ENCODE measurements at places on chromosomes 1 and 21. TPM values are rescaled to one million over a fixed set of nuclear protein-coding genes. Genes with fewer than 3 reads are reported as not detected.

NPPA gene
- not detected for total RNA-seq

AADACL3 gene
- total RNA-seq = not detected

CASZ1 gene
- under 0.01 TPM for total RNA-seq

RHD gene
- total RNA-seq = not detected

CTBS gene
- 11.6 TPM for total RNA-seq

PDPN gene
- 28.7 TPM for total RNA-seq

OR2T33 gene
- not detected for total RNA-seq

SPATA46 gene
- not detected for total RNA-seq

LMX1A gene
- not detected for total RNA-seq

AADACL4 gene
- total RNA-seq = not detected

DNA sequence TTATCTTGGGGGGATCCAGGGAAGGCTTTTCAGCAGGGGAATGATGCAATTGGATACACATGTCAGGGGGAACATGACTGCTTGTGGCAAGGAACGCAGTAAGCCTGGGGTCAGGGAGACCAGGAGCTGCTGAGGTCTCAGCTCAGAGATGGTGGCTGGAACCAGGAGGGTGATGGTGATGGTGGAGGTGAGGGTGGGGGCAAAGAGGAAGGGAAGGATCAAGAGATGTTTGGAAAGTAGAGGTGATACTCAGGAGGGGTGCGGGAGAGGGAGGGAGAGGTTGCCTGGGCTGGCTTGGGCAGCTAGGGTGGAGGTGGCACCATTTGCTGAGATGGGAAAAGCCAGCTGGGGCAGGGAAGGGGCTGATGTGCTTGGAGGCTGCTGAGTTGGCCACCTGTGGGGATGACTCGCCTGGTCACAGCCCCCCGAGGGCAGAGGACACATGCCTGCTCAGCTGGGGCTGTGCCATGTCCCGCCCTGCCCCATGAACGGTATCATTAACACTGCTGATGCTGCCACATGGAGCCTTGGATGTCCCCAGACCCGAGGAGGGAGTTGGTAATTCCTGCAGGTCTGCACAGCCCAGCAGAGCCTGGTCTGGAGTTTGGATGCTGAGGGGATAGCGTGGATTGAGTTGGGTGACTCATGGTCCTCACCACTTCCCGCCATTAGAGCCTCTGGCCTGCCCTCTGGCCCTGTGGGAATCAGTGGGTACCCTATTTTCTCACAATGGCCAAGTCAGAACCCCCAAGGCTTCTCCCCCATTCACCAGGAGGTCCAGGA lies 6.3 kb upstream of the PADI1 start:
- DNase-seq = no peak

- no peak for DNase-seq
Observed at GRCh38 chr1:155574077-155574476, 11.5 kb upstream of the ASH1L start.

GRCh38 chr1:78080767-78081166 lies 35.0 kb downstream of the GIPC2 start:
- DNase-seq = no peak

GRCh38 chr1:59833022-59833421 lies 18.3 kb downstream of the HOOK1 start:
- no peak for DNase-seq

DNA sequence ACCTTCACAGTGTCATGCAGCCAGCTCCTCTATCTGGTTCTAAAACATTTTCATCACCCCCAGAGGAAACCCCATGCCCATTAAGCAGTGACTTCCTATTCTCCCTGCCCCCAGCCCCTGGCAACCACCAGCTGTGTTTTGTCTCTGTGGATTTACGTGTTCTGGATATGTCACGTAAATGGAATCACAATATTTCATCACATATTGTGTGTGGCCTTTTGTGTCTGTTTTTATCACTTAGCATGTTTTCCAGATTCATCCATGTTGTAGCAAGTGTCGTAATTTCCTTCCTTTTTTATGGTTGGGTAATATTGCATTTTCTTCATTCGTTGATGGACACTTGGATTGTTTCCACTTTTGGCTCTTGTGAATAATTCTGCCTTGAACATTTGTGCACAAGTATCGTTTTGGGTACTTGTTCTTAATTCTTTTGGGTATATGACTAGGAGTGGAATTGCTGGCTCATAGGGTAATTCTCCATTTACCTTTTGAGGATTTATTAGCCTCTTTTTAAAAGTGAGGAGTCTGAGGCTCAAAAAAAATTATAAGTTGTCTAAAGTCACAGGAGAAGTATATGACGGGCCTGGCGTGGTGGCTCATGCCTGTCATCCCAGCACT lies 127.0 kb downstream of the MRPS6 start:
- peak; percentile 74 for DNase-seq

- DNase-seq = peak; percentile 16
Observed at GRCh38 chr1:32828341-32828740, 10.9 kb downstream of the S100PBP start.

GRCh38 chr1:184162281-184162680 lies 110.8 kb downstream of the TSEN15 start:
- no peak for DNase-seq

- DNase-seq = no peak
Observed at GRCh38 chr1:65180977-65181376, 33.0 kb downstream of the AK4 start.

DNA sequence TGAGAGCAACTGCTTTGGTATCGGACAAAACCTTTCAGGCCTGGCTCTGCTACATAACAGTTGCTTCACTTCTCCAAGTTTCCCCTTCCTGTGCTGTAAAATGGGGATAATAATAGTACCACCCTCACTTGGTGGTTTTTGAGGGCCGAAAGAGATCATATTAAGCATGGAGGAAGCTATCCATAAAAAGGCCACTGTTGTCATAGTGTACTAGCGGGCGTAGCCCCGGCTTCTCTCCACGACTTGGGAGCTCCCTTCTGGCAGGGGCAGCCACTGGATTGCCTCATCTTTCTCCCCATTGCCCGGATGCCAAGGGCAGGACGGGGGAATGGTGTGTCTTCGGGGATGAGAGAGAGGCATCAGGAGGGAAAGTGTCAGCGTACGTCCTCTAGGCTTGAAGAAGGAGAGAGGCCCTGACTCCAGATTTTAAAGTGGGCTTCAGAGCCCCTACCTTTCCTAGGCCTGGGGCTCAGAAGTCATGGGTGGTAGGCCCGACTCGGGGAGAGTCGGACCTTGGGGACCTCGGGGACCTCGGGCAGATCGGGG lies 548 bp upstream of the MFSD2A start:
- DNase-seq = no peak

DNA sequence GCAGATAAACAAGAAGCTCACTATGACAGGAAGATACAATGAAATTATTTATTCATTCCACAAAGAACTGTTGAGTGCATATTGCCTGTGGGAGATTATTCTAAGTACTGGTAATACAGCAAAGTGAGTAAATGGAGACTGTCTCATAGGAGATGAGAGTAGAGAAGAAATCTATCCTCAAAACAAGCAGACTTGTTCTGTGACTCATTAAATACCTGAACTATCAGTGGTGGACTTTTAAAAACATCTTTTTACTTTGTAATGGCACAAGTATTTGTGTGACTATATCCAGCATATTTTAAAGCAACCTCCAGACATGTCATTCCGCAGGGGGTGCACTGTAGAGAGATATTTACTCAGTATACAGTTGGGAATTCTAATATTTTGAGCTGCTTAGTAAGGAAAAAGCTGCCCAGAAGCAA lies 259.2 kb downstream of the FMN2 start:
- peak; percentile 45 for DNase-seq

GRCh38 chr1:193471981-193472380 lies 285.6 kb upstream of the B3GALT2 start:
- DNase-seq = no peak

DNA sequence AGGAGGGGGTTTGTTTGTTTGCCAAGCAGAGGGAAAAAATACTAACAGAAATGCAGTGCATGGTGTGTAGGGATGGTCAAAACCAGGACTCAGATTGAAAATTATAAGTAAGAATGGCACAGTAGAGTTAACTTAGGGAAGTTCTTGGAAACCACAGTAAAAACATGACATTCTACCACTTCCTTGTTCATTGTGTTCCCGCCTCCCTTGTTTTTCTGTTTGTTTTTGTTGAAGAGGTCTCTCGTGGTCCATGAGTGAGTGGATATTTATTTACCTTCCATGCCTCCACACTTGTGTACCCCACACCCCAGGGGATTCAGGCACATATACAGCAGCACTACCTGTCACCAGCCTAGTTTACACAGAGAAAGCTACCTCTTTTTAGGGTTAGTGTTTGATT lies 69.6 kb downstream of the OLFML2B start:
- no peak for DNase-seq

- DNase-seq = no peak
Observed at GRCh38 chr1:114561333-114561732, 20.1 kb downstream of the BCAS2 start.

DNA sequence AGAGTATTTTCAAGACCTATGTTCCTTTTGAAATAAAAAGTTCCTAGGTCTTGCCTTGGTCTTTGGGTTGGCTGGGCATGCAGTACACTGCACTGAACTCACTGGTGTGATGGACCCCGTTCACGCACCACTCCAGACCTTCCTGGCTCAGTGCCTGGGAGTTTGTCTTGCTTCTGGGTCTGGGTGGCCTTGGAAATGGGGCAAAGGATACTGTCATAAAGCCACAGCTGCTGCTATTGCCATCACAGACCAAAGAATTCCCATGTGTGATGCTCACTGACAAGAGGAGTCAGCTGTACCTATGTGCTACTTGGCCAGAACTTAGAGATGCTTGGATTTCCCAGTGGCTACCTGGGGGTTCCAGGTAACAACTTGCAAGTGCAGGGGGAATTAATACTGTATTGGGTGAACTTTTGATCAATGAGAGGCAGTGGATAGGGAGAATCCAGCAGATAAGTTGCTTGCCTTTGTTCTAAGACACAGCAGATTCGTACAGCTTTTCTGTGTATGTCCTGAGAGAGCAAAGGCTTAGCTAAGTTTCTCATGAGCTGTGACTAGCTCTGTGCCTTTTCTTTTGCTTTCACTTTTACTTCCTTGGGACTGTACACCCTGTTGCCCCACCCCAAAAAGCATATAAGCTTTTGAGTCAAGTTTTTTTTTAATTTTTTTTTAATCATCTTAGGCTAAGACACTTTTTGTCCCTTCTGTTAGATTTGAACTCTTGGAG lies 115.3 kb downstream of the RUNX1 start:
- DNase-seq = no peak

DNA sequence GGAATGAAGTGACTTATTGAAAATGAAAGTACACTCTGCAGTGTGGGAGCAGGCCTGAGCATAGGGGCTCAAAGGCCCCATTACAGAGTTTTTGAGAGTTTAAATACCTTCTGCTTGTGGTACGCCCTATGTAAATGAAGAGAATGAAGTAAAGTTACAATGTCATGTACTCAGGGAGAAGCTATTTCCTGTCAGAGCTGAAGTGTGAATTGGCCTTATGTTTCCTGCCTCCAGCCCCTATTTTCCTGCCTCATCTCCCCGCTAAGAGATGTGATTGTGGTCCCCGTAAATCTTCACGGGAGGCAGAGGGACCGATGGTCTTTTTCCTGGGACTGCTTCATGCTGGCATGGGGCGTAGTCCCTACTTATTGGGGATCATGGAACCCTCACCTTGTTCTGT lies 2.5 kb upstream of the ZNF683 start:
- DNase-seq = no peak

GRCh38 chr1:177011508-177011907 lies 153.0 kb downstream of the ASTN1 start:
- DNase-seq = no peak

DNA sequence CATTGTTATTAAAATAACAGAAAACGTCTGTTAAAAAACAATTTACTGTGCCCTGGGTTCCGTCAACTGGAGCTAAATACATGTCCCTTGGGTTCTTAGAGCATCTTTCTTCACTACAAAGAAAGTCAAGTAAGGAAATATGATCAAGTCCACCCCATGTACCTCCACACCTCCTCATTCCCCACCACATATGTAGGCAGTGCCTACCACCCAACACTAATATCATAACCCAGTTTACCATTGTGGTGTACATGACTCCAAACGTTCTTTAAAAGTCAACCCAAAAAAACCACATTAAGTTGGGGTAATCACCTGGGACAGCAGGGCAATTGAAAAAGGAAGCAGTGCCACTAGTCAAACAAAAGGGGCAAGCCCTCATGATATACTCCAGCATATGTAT lies 7.8 kb upstream of the LRRC52 start:
- no peak for DNase-seq

DNA sequence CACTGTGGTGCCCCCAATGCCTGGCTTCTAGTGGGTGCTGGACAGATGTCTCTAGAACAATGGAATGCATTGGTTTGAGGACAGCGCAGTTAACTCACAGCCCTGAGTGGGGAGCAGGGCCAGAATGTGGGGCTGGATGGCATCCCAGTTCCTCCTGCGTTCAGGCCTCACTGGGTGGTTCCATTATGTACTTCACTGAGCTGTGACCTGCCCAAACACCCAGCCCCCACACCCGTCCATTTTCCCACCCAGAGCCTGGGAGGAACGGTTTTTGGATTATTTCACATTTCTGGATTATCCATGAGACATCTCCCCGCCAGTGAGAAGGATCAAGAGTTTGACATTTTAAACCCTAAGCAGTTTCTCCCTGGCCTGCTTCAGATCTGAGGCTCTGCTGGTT lies 55.3 kb upstream of the WASF2 start:
- DNase-seq = no peak

Measured in fibroblast of villous mesenchyme (primary cell).